ENCODE measurements at places on chromosomes 7 and 10.

- no peak for DNase-seq
Observed at GRCh38 chr10:1550291-1550595, 187.1 kb downstream of the ADARB2 start.

DNA sequence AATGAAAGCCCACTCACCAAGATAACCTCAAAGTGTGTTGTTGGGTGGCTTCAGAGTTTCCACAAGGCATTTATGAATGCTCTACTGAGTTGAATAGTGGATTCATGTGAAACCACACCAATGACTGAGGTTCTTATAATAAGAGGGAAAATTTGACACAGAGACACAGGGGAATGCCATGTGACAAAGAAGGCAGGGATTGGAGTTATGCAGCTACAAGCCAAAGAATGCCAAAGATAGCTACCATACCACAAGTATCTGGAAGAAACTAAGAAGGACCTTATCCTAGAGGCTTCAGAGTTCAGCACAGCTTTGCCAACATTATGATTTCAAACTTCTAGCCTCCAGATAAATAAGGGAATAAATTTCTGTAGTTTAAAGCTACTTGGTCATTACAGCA is 68.0 kb upstream of the PCDH15 start:
- DNase-seq: no peak

DNA sequence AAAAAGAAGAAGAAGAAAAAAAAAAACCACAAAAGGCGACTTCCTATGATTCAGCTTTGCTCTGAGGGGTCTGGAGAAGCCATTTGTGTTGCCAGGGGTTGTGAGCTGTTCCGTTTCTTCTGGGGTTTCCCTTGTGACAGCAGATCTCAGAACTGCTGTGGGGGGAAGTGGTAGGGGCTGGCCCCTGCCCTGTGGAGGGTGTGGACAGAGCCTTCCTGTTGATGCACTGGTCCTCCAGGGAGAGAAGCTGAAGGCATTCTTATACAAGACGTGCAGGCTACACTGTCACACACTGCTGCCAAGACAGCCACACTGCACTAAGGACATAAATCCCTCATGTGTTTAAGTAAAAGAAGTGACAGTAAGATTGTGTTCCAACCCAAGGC is 17.3 kb upstream of the CSGALNACT2 start:
- DNase-seq: no peak

DNA sequence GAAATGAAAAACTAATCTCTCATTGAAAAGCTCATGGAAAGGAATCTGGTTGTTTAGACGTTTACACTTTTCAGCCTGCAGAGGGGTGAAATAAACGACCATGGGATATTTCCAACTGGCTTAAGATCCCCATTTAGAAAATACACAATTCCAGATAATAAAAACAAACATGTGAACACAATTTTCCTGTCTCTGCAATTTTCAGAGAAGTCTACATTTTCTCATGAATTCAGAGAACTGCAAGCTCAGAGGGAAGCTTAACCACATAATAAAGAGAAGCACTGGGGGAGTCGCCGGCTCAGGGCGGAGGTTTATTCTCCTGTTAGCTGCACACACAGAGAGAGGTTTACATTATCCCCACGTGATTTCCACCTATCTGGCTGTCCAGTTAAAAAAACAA is 215.2 kb downstream of the FANK1 start:
- no peak for DNase-seq

DNA sequence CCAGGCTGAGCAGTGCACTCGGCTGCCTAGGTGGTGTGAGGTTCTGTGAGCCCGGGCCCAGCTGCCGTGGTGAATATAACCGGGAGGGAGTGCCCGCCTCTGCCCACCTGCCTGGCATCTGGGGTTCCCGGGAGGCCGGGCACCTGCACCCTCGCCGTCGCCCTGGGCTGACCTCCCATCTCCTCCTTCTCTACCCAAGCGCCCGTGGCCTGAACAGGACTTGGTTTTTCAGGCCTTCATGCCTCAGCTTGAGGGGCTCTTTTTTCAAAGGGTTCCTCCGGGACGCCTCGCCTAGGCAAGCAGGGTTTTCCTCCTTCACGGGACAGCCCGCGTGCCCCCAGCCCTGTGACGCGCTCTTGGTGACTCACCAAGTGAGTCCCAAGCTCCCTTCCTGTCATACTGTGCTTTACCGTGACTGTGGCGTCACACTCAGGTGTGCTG is 9.9 kb downstream of the INPP5A start:
- no peak for DNase-seq

DNA sequence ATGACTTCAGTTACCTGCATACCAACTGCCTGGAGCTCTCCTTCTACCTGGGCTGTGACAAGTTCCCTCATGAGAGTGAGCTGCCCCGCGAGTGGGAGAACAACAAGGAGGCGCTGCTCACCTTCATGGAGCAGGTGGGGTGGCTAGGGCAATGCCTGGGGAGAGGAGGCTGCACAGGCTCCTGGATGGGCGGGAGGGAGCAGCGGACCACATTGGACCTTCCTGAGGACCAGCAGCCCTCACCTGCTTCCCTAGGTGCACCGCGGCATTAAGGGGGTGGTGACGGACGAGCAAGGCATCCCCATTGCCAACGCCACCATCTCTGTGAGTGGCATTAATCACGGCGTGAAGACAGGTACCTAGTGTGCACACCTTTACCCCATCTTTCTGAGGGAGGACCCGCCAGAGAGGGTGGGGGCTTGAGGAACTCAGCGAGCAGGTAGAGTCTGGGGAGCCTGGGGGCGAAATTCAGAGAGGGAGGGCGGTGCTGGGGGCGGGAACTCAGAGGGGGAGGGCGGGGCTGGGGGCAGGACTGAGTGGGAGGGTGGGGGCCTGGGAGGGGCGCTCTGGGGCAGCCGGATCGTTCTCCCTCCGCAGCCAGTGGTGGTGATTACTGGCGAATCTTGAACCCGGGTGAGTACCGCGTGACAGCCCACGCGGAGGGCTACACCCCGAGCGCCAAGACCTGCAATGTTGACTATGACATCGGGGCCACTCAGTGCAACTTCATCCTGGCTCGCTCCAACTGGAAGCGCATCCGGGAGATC is 9.0 kb downstream of the AEBP1 start:
- no peak for DNase-seq

- DNase-seq: peak; percentile 13
Observed at GRCh38 chr10:32256613-32257437, 90.1 kb downstream of the EPC1 start.

- no peak for DNase-seq
Observed at GRCh38 chr10:78296785-78297184, 263.1 kb downstream of the RPS24 start.

GRCh38 chr10:60399328-60399727 is 9.7 kb upstream of the ANK3 start:
- DNase-seq: no peak

DNA sequence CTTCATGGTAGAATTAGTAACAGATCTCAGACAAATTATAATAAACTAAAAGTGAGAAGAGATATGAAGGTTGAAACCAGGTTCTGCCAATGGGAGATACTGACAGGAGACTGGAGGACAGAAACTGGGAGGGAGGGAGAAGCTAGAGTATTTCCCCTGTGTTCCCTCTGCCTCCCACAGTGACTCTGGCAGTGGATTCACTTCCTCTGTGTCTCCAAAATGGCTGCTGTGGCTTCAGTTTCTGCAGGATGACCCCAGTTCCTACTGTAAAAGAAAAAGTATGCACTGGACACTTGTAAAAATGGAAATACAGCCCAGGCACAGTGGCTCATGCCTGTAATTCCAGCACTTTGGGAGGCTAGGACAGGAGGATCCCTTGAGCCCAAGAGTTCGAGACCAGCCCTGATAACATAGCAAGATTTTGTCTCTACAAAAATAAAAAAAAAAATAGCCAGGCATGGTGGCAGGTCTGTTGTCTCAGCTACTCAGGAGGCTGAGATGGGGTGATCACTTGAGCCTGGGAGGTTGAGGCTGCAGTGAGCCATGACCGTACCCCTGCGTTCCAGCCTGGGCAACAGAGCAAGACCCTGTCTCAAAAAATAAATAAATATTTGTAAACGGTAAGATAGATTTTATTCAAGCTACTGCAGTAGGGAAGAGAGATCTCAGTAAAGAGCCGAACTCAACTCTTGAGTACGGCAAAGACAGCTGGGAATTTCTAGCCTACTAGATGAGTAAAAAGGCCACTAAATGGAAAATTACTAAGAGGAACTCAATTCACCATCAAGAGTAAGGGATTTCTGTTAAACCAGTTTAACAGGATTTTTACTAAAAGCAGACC is 156.6 kb upstream of the TRIM24 start:
- no peak for DNase-seq

- DNase-seq: no peak
Observed at GRCh38 chr10:87505366-87506111, 846 bp downstream of the MINPP1 start.

GRCh38 chr10:116674901-116675423 is 54.2 kb downstream of the PNLIPRP2 start:
- no peak for DNase-seq

DNA sequence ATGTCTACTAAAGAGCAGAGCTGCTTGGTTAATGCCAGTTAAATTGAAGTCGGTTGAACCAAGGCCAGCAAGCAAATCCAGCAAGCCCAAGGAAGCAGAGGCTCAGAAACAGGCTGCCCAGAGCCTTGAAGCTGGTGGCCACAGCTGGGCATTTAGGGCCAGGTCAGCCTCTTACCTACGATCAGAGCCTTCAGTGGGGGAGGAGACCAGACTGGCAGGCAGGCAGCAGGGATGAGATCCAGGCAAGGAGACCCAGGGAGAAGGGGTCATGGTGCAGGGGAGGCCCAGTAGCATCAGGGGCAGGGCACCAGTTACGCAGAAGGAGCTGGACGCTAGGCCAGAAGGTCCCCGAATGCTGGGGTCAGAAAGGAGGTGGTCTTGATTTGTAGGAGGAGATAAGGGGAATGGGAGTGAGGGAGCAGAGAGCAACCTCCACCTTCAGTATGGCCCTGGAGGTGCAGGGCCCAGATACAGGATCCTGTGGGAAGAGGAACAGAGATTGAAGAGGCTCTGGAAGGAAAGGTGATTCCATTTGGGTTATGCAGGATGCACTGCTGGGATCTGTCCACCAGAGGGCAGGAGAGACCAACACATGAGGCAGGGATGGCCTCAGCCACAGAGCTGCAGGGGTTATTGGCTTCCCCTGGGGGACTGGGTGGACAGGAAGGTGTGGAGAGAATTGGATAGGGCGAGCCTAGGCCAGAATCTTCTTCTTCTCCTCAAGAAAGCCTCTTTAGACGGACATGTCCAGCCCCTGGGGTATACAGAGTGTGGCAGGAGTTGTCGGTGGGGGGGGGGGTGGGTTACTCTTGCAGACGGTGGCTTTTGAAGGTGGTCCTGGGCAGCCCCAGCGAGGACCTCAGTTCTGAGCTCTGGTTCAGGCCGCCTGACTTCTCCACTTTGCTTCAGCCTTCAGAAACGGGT is 132.6 kb upstream of the PODXL start:
- DNase-seq: peak; percentile 27

- no peak for DNase-seq
Observed at GRCh38 chr7:2198206-2198605, 34.5 kb downstream of the MAD1L1 start.

DNA sequence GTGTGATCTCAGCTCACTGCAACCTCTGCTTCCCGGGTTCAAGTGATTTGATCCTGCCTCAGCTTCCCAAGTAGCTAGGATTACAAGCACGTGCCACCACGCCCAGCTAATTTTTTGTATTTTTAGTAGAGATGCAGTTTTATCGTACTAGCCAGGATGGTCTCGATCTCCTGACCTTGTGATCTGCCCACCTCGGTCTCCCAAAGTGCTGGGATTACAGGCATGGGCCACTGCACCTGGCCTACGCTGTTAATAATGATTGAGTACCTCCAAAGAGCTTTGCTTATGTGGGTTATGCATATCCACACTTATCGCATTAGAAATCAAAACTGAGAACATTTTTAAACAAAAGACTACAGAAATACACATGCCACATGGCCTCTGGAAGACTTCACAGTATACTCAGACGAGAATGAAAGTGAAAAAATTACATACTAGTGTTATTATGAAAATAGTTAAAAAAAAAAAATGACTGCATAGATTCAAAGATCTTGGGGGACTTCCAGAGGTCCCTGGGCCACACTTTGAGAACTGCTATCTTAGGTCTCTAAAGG is 25.4 kb downstream of the RPP38 start:
- DNase-seq: no peak

- no peak for DNase-seq
Observed at GRCh38 chr7:150947761-150948651, 30.1 kb downstream of the KCNH2 start.

DNA sequence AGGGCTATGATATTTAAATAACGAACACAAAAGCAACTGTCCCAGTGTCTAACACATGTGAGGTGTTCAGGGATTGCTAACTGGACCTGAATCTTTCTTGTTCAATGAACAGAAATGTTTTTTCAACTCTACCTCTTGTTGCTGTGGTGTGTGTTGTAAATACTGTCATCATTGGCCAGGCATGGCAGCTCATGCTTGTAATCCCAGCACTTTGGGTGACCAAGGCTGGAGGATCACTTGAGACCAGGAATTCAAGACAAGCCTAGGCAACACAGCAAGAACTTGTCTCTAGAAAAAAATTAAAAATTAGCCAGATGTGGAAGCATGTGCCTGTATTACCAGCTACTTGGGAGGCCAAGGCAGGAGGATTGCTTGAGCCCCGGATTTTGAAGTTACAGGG is 1250.9 kb downstream of the TYW1 start:
- no peak for DNase-seq

- DNase-seq: no peak
Observed at GRCh38 chr7:33861947-33862346, 43.4 kb upstream of the BMPER start.

DNA sequence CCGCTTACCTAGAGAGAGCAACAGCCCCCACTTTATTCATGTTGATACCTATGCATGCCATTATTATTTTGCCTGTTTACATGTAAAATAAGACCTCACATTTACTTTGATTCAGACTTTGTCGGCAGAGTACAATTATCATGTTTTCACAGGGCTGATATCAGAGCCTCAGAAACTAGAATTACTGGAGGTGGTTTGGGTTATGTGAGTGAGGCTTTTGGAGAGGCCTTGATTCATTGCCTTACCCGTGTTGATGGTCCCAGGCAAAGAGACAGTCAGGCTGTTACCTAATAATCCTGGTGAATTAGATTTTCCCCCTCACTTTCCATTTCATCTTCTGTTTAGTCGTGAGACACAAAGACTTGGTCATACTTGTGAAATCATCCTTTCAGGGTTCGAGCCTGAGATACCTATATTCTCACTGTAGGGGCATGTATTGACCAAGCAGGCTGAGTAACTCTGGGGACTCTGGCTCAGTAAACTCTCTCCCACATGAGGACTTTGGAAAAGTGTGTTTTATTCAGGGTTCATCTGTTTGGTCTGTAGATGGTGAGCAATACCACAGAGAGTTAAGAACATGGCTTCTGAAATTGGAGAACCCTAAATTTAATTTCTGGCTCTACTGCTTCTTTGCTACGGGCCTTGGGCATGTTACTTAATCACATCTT is 150.9 kb downstream of the CELF2 start:
- DNase-seq: no peak

DNA sequence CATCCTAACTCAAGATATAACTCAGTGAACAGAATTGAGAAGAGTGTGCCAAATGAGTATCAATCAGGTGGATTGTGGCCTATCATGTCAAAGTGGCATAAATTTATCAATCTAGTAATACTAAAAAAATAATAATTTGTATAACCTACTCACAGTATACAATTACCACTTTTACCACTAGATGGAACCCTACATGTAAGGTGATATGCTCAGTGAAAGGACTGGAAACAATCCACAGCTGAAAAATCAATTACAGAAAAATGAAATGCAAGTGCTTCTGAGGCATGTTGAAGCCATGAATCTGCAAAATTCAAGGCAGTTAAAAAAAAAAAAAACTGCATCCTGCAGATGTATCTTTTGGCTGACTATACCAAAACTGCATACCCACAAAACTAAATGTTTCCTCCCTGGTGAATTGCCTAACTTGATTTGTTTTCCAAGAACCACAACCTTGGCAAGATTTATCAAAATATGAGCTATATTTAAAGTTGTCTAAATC is 13.9 kb downstream of the ARHGAP19 start:
- DNase-seq: peak; percentile 87

GRCh38 chr7:81155654-81156373 is 237.0 kb upstream of the SEMA3C start:
- no peak for DNase-seq

Measured in GM04504 (cell line).